Tibial nerve (tissue), 4 donors: ENCODE measurements at places on chromosomes 3 and 15. TPM values are rescaled to one million over a fixed set of nuclear protein-coding genes. Genes with fewer than 3 reads are reported as not detected.

- no peak for DNase-seq
Observed at GRCh38 chr15:88234711-88235110, 21.8 kb downstream of the NTRK3 start.

DNA sequence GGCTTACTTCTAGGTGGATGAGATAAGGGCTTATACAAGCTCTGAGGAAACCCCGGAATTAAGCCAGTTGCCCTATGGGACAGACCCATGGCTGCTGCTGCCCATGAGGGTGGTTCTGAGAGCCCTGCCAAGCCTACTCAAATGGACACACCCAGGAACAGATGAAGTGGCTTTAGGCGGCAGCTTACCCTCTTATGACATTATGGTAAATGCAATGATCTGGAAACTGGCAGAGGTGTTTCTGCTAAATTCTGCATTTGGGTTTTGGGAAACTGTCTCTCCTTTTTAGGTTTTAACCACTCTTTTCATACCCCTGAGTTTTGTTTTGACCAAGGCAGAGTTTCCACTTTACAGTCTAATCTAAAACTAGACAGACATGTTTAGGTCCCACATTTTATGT is 9.0 kb upstream of the ZBED2 start:
- no peak for DNase-seq

DNA sequence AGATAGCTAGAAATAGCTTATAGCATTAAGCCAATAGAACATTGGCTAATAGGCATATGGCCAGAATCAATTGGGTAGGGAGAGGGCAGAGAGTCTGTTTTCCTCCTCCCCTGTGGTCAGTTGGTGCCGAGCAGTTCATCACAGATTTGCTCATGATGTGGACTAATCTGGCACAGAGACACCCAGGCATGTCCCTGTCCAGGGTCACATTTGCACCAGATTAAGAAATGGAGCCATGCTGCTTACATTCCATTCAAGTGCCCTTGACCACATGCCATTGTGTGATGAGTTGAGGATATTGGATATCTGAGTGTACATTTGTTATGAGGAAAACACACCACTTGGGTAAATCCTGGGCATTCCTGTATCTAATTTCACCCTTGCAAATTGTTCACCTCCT is 53.4 kb downstream of the USP13 start:
- no peak for DNase-seq

DNA sequence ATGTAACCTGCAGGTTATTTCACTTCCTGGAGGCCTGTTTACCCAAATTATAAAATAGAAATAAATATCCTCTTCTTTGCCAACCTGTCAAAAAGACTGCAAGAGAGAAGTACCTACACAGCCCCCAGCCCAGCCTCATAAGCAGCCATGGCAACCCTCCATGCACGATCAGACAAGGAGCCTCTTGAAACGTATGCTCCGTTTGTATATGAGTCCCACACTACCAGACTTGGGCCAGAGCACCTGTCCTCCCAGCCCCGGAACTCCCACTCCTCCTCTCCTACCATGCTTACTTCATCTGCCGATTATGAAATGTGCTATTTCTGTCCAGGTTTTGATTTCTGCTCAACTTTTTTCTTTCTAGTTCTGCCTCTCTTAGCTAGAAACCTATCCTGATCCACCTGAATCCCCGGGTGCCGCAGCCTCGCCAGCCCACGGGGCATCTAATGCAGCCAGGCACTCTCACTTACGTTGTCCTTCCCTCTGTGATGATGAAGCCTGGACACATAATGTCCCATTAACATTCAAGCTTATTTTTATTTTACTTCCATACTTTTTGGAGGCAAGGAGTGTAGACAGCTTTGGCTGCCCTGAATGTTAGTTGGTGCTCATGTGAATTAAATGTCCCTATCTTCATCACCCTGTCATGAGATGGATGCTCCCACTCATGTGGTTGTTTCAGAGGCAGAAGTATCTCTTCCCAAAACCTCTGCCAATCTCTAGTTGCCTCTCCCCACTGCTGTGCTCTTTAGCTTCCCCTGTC is 73.8 kb downstream of the MB21D2 start:
- DNase-seq, result no peak

GRCh38 chr15:70182858-70183695 is 85.4 kb upstream of the TLE3 start:
- DNase-seq, result no peak

DNA sequence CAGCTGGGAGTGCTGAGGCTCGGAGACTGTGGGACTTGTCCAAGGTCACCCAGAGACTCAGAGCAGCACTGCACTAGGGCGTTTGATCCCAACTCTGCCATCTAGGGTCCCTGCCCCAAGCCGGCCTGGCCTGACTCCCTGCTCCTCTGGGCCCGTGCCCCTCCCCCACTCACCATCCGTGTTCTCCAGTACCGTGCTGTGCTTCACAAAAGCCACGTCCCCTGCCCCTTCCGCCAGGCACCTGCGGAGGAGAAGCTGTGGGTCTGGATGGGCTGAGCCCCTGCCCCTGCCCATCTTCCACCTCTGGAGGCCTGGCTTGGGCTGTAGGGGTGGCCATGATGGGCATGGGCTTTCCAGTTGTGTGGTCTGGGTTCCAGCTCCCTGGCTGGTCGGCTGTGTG is 8.4 kb downstream of the MELTF start:
- no peak for DNase-seq

Gene ZNF662
- total RNA-seq, result 15.5 TPM
